Caki2 (cell line): ENCODE measurements at places on chromosomes 2 and 18.
A peak's percentile ranks its signal among the peaks of the same experiment; 100 is the strongest.

DNA sequence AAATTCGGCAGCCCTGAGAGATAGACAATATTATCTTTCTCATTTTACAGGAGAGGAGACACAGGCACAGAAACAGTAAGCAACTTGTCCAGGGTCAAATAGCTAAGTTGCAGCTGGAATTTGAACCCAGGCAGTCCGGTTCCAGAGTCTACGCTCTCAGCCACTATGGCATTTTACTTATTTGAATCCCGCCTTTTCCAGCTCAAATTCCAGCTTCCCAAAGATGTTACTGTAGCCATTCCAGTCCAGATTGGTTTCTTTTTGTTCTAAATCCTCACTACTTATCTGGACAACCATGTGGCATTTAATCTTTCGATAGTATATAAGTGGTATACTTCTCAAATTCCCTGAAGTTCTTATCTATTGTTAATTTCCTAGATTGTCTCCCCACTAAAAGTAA, 125.7 kb downstream of the NBAS start:
- DNase-seq, result no peak

DNA sequence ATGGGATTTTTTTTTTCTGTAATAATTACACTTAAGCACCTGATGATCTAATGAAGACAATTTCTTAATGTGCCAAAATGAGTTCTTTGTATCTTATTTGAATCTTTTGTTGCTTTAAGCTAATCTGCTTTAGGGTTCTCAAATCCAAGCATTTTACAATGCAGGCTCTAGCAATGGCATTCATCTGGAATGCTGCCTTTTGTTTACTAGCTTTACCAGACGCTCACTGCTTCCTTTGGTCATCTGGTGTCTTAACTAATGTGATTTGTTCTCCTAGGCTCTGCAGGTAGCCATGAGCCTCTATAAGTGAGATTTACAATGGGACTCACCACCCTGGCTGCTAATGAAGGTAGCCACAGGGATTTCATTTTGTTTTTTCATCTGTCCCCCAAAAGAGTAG, 100.3 kb downstream of the GREB1L start:
- DNase-seq, result no peak

DNA sequence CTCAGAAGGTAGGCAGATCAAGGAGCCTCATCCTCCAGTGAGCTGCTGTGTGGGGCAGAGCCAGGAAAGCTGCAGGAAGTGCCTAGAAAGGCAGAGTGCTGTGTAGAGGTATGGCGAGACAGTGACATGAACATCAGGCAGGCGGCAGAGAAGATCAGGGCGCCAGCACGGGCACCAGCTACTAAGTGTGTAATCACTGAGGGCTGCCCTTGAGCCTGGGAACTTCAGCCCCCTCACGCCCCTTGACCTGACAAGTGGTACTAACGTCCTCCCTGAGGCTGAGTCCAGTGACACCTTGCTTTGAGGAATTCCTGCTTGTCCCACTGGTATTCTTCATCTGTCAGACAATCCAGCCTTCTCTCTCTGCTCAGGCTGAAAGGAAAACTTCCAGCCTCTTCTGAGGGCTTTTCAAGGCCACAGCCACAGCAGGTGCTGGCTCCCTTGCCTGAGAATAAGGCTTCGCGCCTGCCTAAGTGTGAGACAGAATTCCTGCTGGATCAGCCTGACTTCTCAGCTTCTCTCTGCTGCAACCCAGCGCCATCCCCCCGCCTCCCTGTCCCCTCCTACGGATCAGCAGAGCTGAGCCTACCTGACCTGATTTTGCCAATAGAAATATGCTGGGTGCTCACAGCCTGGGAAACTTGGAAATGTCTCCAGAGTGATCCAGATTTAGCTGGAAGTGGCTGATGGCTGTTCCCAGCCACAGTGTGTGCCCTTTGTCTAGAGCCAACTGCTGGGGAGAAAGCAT, 148.0 kb downstream of the SMAD7 start:
- no peak for DNase-seq

DNA sequence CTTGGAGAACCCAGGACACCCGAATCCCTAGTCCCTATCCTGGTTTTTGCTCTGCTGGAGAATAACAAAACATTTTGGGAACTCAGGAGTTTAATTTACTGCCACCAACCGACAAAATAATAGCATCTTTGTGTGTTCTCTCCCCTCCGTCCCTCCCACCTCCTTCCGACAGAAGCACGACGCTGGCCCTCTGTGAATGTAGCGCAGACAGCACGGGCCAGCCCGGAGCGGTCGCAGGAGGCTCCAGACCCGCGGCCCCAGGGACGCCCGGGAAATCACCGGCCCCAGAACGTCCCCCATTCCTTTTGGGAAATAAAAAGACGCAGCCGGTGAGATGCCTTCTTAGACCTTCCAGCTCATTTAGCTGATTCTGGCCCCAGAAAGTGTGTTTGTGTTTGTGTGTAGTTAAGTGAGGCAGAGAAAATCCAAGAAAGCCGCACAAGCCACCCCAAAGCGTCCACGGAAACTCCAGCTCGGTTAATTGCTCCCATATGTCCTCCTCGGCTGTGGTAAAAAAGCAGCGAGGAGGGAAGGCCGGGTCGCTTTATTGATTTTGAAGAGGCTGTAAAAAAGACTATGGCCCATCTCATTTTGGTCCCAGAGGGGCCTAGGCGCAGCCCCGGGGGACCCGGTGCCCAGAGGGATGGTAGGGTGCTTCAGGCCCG, 577 bp upstream of the TANC1 start:
- DNase-seq, result peak; percentile 69

GRCh38 chr2:86062043-86062442, 43.6 kb downstream of the POLR1A start:
- peak; percentile 34 for DNase-seq

DNA sequence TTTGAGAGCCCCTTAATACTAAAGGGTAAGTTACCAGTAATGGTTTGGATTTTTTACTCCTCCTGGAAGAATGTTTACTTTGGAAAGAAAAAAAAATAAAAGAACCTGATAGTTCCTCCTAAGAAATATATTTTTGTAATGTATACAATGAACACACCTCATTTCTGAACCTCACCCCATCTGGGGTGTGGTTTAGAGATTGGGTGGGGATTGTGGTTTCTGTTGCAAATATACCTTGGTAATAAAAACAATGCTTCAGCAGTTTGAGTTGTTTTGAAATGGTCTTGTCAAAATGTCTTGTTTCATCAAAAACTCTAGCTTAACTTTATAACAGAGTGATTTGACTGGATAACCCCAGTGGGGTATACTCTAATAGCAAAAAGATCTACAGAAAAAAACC, 448.9 kb upstream of the MEIS1 start:
- no peak for DNase-seq

DNA sequence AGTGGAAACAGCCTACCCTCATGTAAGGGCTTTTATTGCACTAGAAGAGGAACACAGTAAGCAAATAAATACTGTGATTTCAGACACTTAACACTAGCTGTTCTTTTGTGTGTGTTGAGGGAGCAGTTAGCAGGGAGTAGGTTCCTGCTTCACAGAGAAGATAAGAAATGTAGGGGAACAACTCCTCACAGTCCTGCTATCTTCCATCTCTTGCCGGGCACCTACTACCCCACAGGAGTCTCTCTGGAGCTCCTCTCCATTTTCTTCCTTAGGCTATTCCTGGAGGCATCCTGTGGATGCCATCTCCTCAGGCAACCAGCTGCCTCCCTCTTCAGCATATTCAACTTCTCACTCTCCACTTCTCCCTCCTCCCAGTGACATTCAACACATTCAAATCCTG, 145.0 kb downstream of the SRBD1 start:
- no peak for DNase-seq

DNA sequence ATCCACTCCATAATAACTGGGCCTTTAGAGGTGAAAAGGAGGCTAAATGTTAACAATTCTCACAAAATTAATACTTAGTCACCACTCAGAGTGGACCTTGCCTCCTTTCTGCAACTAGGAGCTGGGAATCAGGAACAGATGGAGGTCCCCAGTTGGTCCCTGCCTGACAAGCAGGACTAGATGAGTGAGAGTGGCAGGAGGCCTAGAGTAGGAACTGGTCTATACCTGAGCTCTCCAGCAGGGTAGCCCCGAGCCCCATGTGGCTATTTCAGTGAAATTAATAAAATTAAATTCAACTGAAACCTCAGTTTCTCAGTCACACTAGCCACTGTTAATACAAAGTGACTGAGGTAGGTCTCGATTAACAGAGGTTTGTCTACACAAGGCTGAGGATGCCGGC, 150.5 kb downstream of the MYO5B start:
- no peak for DNase-seq

DNA sequence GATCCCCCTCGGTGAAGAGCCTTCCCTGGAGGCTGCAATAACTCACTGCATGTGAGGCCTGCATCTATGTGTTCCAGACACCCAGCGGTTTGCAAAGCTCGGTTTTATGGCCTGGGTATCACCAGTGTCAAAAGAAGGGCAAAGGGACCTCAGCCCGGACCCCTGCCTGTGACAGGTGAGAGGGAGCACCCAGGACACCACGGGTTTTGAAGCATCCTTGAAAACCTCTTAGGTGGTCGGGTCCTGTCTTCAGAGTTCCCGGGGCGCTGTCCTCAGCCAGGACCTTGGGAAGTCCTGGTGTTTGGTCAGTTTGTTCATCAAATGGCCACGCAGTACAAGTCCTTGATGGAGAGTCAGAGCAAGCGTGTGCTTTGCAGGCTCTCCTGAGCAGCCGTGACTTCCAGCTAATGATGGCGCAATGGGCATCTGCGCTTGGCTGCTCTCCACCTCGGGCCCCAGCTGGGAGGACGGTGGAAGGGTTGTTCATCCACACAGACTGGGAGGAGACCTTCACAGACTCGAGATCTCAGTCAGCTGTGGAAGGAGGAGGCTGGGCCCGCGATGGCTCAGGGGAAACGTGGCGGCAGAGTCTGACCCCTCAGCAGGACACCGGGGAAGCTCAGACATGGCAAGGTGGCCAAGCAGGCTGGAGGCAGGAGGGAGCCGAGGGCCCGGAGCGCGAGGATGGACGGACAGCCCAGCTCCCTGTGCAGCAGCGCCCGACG, 113.1 kb upstream of the GPC1 start:
- no peak for DNase-seq

DNA sequence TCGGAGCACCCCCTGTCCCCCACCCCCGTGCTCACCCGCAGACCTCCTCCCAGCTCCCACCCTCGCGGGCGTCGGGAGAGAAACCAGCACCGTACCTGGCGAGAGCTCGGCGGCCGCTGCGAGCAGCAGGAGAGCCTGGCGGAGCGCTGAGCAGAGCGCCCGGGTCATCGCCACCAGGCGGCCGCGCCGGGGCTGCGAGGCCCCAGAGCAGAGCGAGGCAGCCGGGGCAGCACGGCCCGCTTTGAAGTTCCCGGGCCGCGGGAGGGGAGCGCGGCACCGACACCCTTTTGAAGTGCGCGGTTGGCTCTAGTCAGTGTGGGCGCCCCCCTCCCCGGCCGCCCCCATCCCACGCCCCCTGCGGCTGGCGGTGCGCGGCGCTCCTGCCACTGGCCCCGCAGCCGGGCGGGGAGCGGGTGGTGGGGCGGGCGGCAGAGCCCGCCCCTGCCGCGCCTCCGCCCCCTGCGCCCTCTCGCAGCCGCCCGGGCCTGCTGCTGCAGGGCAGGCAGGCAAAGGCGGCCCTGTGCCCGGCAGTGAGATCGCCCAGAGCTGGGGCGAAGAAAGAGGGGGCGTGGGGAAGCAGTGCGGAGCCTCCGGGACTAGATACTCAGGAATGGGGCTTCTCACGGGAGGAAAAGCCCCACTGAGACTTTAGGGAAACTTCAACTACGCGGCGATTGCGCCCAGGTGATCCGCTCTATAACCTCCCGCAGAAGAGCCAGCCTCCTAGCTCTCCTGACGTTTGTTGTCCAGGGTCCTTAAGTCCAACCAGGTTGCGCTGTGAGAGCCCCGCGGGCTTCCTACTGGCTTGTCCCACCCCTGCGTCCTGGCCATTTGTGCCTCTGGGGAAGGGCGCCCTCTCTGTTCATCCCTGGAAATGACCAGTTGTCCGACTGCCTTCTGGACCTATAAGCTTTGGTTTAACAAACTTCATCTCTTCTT, at the start of gene ACVR1C:
TSS of gene ACVR1C (minus strand) at position 388 of the 939 bp plus-strand sequence. CDS start at position 168, 220 bp downstream.
- DNase-seq, result peak; percentile 73

GRCh38 chr2:81389203-81389602, 1084.7 kb upstream of the LRRTM1 start:
- no peak for DNase-seq

DNA sequence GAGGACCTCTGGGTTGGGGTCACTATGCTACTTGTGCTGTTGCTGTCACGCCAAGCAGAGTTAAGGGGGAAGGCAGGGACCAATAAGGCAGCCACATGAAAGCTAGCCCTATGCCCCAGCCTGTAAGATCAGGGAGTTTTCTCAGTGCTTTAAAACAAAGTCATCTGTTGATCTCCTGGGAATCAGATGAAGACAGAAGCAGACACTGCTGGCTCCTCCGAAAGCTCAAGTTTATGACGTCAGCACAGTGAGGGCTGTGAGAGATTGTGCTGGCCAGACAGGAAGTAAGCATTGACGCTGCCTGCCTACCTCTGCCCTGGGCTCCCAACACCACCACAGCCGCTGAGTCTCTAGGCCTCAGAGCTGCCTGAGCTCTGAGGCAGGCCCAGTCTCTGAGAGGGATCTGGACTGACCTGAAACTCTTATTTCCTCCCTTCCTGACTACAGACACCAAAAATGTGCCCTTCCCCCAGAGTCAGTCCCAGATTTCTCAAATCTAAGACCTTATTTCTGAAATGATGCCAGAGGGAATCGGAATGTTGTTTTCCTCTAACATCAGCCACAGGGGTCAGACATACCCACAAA, 118.1 kb upstream of the EPAS1 start:
- DNase-seq, result no peak
